HFFc6 (cell line): ENCODE measurements at places on chromosomes 3 and 15. TPM values are rescaled to one million over a fixed set of nuclear protein-coding genes. Genes with fewer than 3 reads are reported as not detected.

The SPTSSB gene
- total RNA-seq: not detected in 3 replicates

DNA sequence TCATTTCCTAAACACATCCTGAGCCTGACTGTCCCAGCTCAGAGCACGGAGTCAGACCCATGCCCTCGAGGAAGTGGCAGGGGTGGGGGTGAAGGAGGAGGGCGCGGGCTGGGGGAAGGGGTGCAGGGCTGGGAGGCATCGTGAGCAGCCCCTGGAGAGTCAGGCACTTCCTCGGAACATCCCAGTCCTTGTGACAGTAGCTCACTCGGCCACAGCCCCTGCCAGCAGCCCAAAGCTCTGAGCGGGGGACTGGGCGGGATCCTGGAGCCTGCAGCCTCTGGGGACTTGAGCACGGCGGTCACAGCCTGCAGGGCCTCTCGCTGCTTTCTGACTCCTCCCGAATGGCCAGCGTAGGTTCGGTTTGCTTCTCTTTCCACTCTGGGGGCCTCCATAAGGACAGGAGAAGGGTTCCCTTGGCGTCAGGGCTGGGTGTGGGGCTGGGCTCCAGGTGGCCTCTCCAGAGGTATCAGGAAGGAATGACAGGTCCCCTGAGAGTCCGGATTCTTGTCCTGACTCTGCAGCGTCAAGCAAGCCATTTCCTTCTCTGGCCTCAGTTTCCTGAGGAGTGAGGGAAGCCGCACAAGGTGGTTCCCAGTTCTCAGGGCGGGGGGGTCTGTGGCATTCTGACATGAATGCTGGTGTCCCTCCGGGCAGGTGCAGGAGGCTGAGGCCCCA, 20.9 kb downstream of the PSTPIP1 start:
- DNase-seq: no peak

DNA sequence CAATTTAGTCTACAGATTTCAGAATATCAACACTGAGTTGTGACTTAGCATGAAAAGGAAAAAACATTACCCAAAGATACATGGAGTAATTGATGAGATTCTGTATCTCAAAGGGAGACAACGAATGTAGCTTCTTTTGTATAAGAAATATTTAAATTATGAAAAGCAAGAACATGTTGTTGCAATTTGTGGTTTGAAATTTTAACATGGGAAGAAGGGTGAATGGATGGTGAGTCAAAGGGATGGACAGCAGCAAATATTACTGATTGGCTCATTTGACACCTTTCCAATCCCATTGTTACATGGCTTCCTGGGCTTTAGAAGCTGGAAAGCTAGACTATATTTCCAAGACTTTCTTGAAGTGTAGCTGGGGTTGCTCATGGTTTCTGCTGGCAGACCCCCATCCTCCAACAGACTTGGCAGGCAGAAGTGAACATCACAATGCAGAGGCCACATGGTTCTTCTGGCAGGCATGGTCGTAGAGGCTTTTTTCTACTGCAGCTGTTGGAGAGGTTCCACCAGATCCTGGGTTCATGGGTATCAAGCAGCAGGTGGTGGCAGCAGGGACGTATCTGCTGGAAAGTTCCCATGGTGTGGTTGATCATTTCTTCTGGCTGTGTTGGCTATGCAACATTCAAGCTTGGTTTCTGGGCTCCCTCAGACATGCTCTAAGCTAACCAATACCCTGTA, 47.2 kb upstream of the KPNA4 start:
- no peak for DNase-seq

The GPR62 gene
- total RNA-seq: not detected in 3 replicates

- DNase-seq: no peak
Measured at GRCh38 chr15:49826640-49827234, 205.9 kb downstream of the DTWD1 start.
